ENCODE measurements at places on chromosomes 13 and 19. TPM values are rescaled to one million over a fixed set of nuclear protein-coding genes. Genes with fewer than 3 reads are reported as not detected.

Gene VAV1
- total RNA-seq: not detected

Gene POSTN
- total RNA-seq: 114 TPM

Gene KLK4
- total RNA-seq: not detected

Gene TMEM255B
- 45.1 TPM for total RNA-seq

Gene KIR2DL4
- total RNA-seq: not detected

Gene CBY2
- not detected for total RNA-seq

Gene NCR1
- total RNA-seq: not detected

Gene IGFL2
- not detected for total RNA-seq

Gene ZNF433
- total RNA-seq: 2.0 TPM
